ENCODE measurements at places on chromosomes 5 and 9.

DNA sequence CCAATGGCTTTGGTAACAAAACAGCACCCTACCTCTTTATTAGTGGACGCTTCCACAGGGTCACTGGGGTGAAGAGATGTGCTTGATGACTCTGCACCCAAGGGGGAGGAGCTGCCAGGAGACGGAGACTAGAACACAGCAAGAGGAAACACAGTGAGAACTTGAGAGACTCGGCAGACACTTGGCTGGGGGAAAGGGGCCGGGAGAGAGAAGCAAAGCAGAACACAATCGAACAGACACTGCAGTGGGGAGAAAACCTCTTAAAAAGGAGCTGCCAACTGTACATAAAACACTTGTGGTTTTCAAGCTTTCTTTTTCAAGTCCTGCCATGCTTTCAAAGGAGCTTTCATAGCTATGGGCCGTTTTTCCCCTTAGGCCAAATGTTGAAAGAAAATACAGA, 151.0 kb downstream of the ENTREP1 start:
- DNase-seq = peak; percentile 44

DNA sequence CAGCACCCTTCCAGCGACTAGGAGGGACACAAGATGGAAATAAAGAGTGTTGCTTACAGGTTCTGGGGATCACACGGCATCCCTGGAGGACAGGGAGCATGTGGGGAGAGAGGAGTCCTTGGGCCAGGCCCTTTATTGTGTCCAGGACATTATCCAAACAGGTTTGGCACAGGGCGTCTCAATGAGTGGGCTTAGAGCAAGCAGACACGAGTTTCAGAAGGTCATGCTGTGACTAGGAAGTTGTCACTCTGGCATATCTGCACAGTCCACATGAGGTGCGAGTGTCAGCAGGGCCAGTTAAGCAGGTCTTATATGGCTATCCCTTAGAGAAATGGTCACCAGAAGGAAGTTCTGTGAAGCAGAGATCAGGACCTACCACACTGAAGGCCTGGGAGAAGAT, 174.5 kb upstream of the OTULINL start:
- DNase-seq = no peak

DNA sequence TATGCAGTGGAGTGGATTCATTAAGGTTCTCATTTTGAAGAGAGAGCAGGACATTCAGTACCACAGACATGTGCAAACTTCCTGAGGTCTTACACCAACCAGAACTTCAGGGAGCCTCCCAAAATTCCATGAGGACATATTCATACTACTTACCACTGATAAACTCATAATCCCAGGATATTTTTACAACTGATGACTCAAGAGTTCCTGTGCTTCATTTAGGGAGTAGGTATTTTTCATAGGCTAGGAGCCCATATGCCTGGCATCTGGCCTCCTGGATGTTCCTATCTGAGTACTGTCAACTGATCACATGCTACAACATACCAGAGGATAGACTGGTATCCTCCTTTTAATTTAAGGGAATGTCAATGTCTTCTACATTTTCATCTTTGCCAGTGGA, 578.0 kb downstream of the EFNA5 start:
- no peak for DNase-seq

- DNase-seq = no peak
Measured at GRCh38 chr9:93223260-93224180, 39.6 kb downstream of the WNK2 start.

GRCh38 chr5:149406203-149406978, 27.3 kb upstream of the IL17B start:
- DNase-seq = no peak

GRCh38 chr5:110702300-110702699, 24.2 kb downstream of the TMEM232 start:
- no peak for DNase-seq

- no peak for DNase-seq
Measured at GRCh38 chr5:78760770-78761169, 112.2 kb upstream of the LHFPL2 start.

DNA sequence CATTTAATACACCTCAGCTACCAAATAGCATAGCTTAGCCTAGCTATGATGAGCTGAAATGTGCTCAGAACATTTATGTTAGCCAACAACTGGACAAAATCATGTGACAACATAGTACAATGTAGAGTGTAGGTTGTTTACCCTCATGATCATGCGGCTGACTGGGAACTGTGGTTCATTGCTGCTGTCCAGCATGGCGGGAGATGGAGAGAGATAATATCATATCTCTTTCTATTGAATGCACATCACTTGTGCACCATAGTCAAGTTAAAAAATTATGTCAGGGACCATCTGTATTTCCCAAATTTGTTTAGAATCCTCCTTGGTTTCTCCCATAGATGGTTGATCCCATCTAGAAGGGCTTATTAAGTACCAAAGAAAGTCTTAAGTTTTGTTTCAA, 151.1 kb upstream of the ELL2 start:
- DNase-seq = no peak

DNA sequence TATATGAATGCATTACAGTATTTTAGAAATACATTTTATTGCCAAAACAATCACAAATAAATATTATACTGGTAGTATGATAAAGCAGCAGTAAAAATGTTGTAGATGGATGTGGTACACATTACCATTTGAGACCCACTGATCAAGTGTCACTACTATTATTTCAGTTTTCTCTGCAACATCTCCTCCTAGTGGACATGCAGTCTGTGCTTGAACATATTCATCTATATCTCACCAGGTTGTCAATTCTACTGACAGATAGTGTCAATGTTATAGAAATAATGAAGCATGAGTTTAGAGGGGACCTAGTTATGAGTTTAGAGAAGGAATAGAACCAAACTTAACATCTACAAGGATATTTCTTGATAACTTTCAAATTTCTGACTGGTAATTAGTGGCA, 39.2 kb upstream of the ELOVL7 start:
- DNase-seq = no peak
